ENCODE measurements at places on chromosomes 2 and 18.

GRCh38 chr18:9140381-9140780 is 3.8 kb downstream of the ANKRD12 start:
- DNase-seq = no peak

DNA sequence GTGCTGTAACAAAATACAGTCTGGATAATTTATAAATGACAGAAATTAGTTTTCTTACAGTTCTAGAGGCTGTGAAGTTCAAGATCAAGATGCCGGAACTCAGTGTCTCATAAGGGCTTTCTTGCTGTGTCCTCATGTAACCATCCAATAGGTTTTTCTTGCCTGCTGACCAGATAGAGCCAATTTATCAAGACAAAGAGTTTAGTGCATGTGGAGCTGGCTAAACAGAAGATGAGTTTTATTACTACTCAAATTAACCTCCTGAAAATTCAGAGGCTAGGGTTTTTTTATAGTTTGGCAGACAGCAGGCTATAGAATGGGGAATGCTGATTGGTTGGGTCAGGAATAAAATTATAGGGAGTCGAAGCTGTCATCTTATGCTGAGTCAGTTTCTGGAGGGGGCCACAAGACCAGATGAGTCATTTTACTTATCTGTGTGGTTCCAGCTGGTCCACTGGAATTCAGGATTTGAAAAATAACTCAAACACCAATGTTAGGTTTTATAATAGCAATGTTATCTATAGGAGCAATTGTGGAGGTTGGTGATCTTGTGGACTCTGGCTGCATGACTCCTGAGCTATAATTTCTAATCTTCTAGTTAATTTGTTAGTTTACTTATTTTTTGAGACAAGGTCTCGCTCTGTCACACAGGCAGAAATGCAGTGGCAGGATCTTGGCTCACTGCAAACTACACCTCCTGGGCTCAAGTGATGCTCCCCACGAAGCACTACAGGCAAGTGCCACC is 3.2 kb upstream of the PDK1 start:
- DNase-seq = no peak

DNA sequence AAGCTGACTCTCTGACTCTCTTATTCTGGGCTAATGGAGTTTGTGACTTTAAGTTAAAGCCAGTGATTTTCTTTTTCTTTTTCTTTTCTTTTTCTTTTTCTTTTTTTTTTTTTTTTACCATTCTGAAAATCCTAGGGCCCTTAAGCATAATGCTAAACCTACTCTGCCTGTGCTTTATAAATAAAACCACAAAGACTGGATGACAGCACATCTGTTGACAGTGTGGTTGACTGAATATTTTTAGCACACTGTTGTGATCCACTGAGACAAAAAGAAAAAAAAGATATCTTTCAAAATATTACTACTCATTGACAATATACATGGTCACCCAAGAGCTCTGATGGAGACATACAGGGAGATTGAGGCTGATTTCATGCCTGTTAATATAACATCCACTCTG is 121.6 kb downstream of the SNTG2 start:
- DNase-seq = no peak

- no peak for DNase-seq
Observed at GRCh38 chr2:164447660-164448059, 173.6 kb downstream of the GRB14 start.

GRCh38 chr18:13450289-13451212 is 232.0 kb downstream of the LDLRAD4 start:
- no peak for DNase-seq

GRCh38 chr2:74096052-74096451 is 51.7 kb downstream of the BOLA3 start:
- no peak for DNase-seq

- DNase-seq = no peak
Observed at GRCh38 chr2:14297340-14297739, 335.2 kb upstream of the LRATD1 start.

DNA sequence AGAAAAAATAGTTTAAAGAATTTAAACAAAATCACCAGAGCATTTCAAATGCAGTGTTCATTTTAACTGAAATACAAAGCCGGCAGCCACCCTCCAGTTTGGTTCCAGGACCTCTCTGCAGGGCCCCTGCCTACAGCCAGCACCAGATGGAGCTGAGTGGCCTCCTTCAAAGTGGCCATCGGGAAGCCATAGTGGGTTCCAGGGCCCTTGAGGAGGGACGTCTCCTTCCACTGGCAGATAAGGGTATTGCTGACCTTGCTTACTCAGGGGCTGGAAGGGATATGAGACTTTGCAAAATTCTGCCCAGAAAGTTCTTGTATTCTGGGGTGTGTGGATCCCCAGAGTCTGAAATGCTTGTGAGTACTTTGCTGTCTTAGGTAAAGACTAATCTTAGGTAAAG is 205.2 kb upstream of the APCDD1 start:
- DNase-seq = no peak

GRCh38 chr2:159968279-159968900 is 94.0 kb downstream of the PLA2R1 start:
- no peak for DNase-seq

DNA sequence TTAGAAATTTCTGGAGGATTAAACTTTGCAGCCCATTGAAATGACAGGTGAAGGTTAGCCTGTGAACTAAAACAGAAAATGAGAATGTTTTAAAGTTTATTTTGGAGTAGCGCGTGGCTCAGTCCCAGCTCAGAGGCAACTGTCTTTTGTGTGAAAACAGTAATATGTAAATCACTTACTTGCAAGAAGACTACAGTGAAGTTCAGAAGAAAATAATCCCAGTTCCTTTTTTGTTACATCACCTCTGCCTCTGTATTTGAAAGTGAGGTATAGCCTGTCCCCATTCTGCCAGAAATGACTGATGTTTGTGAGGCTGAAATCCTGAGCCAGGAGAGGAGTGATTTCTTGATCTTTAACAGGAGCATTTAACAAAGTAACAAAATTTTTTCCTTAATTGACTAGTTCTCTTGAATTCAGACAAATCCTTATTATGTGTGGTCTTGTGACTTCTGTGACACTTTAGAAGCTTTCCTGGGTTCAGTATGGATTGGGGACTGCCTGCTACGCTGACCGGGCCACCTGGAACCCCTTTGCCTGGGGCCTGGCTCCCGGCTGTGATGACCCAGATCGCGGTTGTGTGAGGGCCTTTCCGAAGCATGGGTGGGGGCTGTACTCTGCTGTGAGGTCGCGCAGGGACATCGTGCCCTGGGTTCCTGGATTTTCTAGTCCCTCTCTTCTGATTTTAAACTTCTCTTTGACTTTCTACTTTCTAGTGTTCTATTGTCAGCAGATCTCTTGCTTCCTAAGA is 24.3 kb downstream of the TRAPPC12 start:
- no peak for DNase-seq

- no peak for DNase-seq
Observed at GRCh38 chr18:35050705-35051195, 9.5 kb downstream of the MAPRE2 start.

DNA sequence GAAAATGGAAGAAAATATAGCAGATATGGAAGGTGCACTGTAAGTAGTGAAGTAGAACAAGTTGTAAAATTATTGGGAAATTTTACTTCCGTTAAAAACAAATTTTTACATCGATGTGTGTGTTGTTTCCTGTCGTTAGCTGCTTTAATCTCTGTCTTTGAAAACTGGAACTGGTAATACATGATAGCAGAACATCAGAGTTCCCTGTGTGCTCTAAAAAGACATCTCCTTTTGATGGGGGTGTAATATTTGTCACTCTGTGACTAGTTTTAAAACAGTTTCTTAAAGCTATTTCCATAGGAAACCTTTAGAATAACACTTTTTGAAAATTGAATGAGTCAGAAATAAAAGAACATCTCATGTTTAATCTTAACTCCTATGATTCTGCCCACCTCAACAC is 43.5 kb downstream of the COX7A2L start:
- DNase-seq = no peak

GRCh38 chr2:69594341-69594740 is 49.2 kb downstream of the AAK1 start:
- DNase-seq = no peak

DNA sequence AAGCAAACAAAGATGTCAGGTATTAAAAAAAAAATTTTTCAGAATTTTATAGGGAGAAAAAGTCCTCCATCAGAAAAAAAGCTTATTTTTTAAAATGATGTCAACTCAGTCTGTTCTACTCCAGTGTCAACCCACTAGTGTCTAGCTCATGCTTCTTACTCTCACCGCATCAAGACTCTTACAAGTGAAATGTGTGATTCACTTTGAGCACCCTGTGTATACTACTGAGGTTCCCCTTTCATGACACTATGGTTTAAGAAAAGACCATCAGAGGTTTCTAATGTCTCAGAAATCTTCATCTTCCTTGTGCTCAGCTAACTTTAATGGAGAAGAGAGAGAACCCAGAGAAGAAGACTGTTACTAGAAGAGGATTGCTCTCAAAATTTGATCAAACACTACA is 43.4 kb downstream of the FEZ2 start:
- DNase-seq = no peak

DNA sequence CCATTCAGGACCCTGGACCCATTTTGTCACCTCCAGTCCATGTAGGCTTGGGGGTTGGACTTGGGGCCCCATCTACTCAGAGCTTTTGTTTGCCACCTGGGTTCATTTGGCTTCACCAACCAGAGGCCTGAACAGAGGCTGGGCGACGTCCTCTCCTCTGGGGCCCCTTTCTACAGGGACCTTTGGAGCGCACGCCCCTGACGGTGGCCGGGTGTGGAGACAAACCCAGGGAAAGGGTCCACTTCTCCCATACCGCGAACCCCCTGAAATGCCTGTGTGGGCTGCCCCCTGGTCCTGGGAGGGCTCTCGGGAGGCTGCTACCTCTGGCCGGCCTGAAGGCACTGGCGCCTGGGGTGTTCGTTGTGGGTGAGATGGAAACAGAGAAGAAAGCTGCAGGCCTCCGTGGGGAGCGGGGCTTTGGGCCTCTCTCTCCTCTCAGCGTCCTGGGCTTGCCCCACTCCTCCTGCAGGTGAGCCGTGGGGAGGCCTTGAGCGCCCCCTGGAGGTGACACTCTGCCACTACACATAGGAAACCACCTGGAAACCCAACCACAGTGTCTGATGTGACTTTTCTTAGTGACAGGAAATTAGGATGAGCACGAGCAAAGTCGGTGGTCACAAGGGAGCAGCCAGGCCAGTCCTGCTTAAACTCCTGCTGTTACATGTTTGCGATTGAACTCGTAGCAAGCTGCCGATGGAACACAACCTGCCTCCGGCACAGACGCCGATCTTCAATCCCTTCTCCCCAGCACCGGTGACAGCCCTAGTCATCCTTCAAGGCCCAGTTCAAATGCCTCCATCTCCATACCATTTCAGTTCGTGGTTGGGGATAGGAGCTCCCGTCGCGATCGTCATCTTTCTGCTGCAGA is 12.0 kb upstream of the NTSR2 start:
- DNase-seq = peak; percentile 35

DNA sequence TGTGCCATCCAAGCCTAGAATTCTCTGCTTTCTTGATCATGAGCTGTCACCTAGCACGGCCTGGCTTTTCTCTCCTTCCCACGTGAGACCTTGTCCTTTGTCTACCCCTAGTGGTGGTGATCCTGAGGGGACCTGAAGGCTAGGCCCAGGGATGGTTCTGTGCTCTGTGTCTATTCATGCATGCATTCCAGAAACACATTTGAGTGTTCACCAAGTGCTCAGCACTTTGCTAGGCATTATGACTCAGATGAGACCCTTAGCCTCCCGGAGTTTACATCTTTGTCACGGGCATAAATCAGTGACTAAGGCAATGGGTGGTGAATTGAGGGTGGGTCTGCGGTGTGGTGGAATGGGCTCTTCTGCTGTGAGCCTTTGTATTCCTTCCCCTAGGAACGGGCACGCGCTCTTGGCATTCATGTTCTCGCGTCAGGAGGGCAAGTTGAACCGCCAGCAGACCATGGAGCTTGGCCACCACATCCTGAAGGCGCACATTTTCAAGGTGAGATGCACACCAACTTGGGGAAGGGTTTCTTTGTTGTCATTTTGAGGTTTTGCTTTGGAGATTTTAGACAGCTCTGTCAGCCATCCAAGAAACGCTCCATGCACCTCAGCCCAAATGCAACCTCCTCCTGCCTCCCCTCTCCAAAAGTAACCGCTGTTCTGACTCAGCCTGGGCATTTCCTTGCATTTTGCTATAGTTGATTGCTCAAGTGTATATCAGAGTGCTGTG is 100.9 kb downstream of the WDSUB1 start:
- DNase-seq = no peak

DNA sequence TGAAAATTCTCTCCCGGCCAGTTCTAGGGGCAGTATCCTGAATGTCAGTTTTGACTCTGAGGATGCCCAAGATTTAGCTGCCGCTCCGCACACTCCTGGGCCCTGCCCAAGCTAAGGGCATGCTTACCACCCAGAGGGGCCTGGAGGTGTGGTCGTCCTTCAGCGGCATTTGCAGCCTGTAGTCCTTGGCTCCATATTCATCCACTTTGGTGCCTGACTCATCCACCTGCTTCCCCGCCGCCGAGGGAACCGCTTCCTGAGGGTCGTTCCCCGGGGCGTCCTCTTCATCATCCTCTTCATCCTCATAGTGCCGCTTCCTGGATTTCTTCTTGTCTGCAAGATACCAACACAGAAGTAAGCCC is 577 bp downstream of the ERCC3 start:
- no peak for DNase-seq

GRCh38 chr2:164840930-164841718 is 499 bp downstream of the COBLL1 start:
- DNase-seq = no peak

All from activated CD8-positive, alpha-beta memory T cell treated with anti-CD3 and anti-CD28 coated beads for 48 hours (primary cell).